Activated T-helper 1 cell treated with Interleukin-2 at 50 U/mL for 16 hours (primary cell): ENCODE measurements at places on chromosomes 3 and 15.

GRCh38 chr15:87758794-87759418 is 497.6 kb downstream of the NTRK3 start:
- no peak for DNase-seq

DNA sequence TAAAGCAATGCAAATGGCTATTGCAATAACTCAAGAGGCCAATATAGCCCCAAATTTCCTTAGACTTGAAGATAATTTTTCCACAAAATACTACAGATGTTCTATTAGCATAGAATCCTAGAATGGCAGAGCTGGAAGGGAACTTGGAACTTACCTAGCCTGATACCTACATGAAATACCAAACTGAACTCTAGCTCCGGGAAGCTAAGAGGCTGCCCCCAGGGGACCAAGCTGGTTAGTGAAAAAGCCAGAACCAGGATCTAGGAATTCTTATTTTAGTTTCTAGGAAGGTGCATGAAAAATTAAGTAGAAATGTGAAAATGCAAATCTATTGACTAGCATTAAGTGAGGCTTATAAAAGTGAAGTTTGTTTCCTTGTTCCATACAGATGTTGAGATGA is 256.0 kb upstream of the CBLB start:
- DNase-seq: no peak

DNA sequence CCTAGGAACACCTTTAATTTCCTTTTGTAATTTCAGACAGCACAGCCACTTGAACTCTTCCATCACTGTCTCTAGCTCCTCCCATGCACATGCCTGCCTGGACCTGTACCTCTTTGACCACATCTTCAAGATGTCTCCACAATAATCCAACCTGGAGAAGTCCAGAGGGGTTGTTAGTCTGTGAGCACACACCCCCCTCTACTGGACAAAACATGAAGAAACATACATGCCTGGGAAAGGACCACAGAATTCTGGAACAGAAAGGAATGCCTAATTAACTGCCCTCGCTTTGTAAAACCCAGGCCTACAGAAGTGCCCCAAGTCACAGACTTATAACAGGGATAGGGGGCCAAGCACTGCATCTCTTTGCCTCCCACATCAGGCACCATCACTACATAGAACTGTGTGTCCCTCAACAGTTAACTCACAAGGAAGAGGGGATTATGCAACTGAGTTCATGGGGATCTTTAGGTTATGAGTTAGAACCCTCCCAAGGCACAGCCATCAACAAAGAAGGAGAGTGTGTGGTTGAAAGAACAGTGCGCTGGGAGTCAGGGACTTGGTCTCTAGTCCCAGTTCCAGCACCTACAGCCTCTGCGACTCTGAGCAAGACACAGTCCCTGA is 61.7 kb downstream of the FMN1 start:
- DNase-seq: no peak

DNA sequence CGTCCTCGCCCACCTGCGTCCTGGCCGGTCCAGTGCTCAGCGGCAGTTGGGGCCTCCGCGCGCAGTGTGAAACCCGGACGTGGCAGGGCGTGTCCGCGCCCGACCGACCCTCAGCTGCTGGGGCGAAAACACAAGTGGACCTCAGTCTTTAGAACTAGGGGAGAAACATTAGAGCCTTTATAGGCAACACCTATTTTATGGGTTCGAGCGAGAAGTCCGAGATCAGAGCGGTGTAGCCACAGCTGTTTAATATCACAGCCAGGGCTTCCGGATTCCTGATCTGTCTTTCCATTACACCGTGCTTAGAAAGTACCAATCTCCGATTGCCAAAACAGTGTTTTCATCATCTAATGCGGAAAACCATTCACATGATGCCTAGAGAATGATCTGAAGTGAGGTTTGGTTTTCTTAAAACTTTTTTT is 506 bp downstream of the RAD51 start:
- DNase-seq: no peak

GRCh38 chr3:74883690-74884089 is 269.2 kb upstream of the CNTN3 start:
- no peak for DNase-seq

- DNase-seq: no peak
Measured at GRCh38 chr15:39942101-39942752, 8.3 kb downstream of the EIF2AK4 start.

DNA sequence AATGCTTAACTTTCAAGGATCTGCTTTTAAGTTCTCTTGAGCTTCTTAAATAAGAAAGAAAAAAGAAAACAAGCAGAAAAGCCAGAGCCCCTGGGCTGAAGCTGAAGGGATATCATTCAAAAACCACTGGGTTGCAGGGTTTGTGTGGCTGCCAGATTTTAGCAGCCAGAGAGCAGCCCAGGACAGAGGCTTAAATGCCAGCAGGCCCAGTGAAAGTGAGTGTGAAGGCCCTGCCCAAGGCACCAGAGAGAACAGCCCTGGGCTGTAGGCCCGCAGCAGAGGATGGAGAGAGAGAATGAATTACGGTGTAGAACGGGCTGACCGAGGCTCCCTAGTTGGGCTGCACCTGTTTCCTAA is 106.3 kb upstream of the BOC start:
- no peak for DNase-seq

- DNase-seq: no peak
Measured at GRCh38 chr3:122100591-122101463, 45.7 kb downstream of the CD86 start.
